ENCODE measurements at places on chromosomes 6 and 20. TPM values are rescaled to one million over a fixed set of nuclear protein-coding genes. Genes with fewer than 3 reads are reported as not detected.

DNA sequence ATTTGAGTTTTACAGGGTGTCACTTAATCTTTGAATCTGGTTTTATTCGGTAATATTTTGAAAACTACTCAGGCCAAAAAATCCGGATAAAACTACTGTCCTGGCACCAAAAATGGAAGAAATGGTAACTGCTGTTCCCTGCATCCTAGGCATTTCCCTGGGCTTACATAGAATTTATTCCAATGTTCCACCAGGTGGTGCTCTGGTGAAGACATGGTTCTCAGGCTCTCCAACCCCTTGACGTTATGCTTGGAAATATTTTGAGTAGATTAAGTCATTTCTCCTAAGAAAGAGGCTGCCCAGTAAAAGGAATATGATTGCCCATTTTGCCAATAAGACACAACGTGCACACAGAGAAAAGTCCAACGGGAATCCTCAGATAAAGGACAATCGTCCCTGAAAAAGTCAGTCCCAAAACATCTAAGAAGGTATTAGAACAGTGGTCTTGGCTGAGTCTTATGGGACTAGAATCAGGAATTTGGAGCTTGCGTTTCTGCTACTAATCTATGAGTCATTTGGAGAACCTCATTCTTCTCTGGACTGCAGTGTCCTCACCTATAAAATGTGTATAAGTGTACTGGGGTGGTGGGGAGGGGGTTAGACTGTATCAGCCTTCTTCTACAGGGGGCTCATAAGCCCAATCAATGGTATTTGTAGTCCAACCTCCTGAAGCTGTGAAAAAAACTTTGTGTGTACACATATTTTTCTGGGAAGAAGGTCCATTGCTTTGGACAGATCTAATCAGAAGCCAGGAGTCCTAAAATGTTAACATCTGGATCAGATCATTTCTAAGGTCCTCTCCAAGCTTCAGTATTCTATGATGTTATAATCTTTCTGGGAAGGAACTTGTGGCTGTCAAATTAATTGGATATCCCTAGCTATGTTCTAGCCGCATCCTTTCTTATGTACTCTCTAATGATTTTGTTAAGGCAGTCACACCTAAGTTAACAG is 131.0 kb upstream of the BMP2 start:
- DNase-seq = no peak
- H3K36me3 ChIP-seq = no peaks in the 10 kb centered on the region
- no peaks in the 10 kb centered on the region for H3K27me3 ChIP-seq
- H3K4me1 ChIP-seq = peaks cover 12% of the 10 kb centered on the region
- no peak overlapping the region for H3K4me3 ChIP-seq

GRCh38 chr20:50398821-50399554 is 111.2 kb upstream of the PTPN1 start:
- no peak overlapping the region for H3K27ac ChIP-seq
- DNase-seq = no peak
- H3K27me3 ChIP-seq = no peaks in the 10 kb centered on the region
- no peak overlapping the region for H3K4me3 ChIP-seq
- peaks cover 37% of the 10 kb centered on the region for H3K4me1 ChIP-seq
- no peaks in the 10 kb centered on the region for H3K36me3 ChIP-seq

DNA sequence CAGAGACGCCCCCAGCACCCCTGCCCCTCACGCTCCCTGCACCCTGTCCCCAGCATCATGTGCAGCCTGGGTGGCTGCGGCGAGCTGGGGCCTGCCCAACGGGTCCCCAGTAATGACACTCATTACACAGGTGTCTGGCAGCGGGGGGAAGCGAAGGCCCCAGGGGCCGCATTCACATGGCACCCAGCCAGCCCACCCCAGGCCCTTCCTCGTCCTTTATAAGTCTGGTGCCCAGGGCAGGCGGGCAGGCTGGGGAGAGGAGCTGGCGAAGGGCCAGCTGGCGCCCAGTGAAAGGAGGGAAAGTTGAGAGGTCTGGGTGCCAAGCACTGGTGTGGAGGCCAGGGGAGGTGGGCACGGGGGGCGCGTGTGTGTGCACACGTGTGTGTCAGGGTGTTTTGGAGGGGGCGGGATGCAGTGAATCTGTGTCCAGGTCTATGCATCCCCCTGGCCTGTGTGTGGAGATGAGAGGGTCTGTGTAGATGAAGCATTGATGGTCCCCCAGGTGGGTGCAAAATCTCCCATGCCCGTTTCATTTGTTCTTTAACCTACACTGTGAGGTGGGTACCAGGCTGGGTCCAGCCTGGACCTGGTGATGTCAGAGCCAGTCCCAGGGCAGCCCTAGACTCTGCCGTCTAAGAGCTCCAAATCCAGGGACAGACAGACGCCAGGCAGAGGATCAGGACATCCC is 105.3 kb downstream of the CEBPB start:
- no peak overlapping the region for H3K27ac ChIP-seq
- no peak overlapping the region for H3K4me3 ChIP-seq
- H3K36me3 ChIP-seq = no peaks in the 10 kb centered on the region

- H3K27ac ChIP-seq = 0 out of 2 replicates have a peak overlapping the region, but pooled peaks have one; percentile 9
- H3K4me1 ChIP-seq = no peaks in the 10 kb centered on the region
- no peak overlapping the region for H3K4me3 ChIP-seq
- no peak for DNase-seq
These were observed 119.9 kb downstream of the SULF2 start for GRCh38 chr20:47665221-47665991.

GRCh38 chr6:56683882-56684281 is 41.2 kb upstream of the DST start:
- H3K27ac ChIP-seq = no peak overlapping the region
- DNase-seq = peak; percentile 14
- H3K27me3 ChIP-seq = no peaks in the 10 kb centered on the region
- no peaks in the 10 kb centered on the region for H3K36me3 ChIP-seq
- no peak overlapping the region for H3K4me3 ChIP-seq

DNA sequence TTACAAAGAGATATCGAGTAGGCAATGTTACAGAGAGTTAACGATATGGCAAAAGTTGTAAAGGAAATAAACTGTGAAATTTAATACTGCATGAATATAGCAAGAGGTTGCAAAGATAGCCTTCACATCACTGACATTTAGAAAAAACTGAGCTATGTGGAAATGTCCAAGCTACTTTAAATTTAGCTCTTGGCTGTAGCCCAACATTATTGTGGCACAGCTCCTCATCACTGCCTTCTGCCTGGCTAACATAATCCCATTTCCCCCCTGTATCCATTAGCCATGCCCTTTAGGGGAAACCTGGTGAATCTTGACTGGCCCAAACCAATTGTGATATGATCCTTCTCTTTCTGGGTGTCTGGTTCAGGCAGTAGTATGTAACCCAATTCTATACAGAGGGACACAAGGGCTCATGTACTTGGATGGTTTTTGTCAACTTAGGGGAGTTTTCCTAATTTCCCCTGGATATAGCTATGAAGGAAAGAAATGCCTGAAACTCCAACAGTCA is 115.4 kb downstream of the PFDN4 start:
- no peaks in the 10 kb centered on the region for H3K36me3 ChIP-seq
- H3K27ac ChIP-seq = no peak overlapping the region
- no peaks in the 10 kb centered on the region for H3K27me3 ChIP-seq

DNA sequence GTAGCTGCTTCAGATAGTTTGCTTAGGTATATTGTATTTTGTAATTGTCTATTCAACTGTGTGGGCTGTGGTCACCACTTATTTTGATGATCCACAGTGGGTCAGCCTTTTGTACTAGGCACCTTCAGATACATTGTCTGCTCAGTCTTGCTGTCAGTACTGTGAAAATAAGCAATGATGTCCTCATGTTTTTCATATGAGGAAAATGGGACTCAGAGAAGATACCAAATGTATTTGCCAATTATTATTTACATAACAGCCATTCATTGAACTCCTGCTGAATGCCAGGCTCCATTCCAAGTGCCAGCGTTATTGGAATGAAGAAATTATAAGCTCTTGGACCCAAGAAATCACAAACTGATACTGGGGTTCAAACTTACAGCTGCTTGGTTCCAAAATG is 28.6 kb downstream of the MAPK14 start:
- H3K36me3 ChIP-seq = peaks cover 30% of the 10 kb centered on the region
- H3K27me3 ChIP-seq = no peaks in the 10 kb centered on the region
- no peak overlapping the region for H3K27ac ChIP-seq
- DNase-seq = no peak
- H3K4me3 ChIP-seq = no peak overlapping the region

DNA sequence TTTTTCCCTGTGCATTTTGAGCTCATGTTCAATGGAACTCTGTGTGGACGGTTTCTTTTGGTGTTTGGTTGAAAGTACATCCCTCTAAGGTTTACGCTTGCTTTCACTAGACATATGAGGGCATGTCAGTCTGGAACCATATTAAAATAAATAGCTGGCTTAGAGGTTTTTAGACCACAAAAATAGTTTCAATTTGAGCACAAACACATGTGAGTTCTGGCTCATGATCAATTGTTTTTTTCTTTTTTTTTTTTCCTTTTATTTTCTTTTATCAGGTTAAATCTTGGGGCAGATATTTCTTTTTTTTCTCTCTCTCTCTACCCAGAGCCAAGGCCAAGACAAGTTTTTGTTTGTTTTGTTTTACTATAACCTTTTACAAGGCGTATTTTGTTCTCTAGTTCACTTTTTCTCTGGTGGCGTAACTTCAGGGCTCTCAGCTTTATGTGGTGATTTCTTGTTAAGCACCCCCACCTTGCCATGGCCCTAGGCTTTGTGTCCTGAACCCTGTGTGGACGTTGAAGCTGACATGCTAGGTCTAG is 92.9 kb downstream of the SHLD1 start:
- H3K27me3 ChIP-seq = no peaks in the 10 kb centered on the region
- H3K36me3 ChIP-seq = no peaks in the 10 kb centered on the region
- H3K27ac ChIP-seq = no peak overlapping the region
- no peak overlapping the region for H3K4me3 ChIP-seq

The ENPP4 gene
- total RNA-seq = 6.2 TPM

DNA sequence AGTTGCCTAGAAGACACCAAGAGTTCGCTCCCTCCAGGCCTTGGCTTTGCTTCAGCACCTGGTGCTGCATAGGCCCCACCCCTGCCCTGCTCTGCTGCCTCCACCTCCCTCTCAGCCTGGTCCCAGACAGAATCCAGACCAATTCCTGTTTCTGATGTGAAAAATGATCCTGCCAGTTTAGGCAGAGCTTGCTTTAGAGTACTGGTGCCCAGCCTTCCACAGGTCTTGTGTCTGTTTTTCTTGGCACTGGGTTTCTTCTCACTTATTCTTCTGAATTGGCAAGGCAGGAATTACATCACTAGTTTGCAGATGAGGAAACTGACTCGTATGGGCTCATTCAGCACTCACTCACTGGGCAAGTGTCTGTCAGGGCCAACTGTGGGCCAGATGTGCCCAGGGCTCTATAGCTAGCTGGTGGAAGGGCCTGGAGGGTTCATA is 53.0 kb downstream of the HLA-A start:
- no peaks in the 10 kb centered on the region for H3K36me3 ChIP-seq
- H3K4me3 ChIP-seq = no peak overlapping the region
- peak; percentile 41 for DNase-seq
- H3K27me3 ChIP-seq = no peaks in the 10 kb centered on the region
- H3K27ac ChIP-seq = no peak overlapping the region

- no peak for DNase-seq
- H3K27me3 ChIP-seq = no peaks in the 10 kb centered on the region
- no peak overlapping the region for H3K4me3 ChIP-seq
These were observed 48.5 kb downstream of the RPF2 start for GRCh38 chr6:111030008-111031007.

The MLIP gene
- 1.0 TPM for total RNA-seq

DNA sequence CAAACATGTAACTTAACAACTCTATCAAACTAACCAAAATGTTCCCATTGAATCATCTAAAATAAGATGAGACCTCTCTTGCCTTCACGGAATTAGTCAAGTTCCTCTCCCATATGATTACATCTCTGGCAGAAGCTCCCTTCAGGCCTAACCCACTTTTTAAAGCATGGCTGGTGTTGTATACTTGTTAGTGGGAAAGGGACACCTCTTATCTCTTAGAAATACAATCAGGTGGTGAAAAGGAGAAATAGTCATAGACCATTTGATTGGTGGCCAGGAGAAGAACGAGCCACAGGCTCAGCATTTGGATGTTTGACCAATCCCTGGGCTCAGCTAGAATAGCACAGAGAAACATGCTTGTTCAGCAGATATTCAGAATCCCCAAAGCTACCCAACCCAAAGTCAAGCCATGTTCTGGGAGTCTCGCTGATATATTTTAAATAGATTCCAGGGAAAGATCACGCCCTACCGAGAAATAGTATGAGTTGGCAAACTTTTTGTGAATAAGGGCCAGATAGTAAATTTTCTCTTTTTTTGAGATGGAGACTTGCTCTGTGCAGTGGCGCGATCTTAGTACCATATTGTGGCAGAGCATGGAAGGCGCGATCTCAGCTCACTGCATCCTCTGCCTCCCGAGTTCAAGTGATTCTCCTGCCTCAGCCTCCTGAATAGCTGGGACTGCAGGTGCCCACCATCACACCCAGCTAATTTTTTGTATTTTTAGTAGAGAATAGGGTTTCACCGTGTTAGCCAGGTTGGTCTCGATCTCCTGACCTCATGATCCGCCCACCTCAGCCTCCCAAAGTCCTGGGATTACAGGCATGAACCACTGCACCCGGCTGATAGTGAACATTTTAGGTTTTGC is 126.3 kb upstream of the MYLIP start:
- H3K27ac ChIP-seq = no peak overlapping the region
- H3K4me1 ChIP-seq = no peaks in the 10 kb centered on the region
- peaks cover 91% of the 10 kb centered on the region for H3K27me3 ChIP-seq
- no peaks in the 10 kb centered on the region for H3K36me3 ChIP-seq

DNA sequence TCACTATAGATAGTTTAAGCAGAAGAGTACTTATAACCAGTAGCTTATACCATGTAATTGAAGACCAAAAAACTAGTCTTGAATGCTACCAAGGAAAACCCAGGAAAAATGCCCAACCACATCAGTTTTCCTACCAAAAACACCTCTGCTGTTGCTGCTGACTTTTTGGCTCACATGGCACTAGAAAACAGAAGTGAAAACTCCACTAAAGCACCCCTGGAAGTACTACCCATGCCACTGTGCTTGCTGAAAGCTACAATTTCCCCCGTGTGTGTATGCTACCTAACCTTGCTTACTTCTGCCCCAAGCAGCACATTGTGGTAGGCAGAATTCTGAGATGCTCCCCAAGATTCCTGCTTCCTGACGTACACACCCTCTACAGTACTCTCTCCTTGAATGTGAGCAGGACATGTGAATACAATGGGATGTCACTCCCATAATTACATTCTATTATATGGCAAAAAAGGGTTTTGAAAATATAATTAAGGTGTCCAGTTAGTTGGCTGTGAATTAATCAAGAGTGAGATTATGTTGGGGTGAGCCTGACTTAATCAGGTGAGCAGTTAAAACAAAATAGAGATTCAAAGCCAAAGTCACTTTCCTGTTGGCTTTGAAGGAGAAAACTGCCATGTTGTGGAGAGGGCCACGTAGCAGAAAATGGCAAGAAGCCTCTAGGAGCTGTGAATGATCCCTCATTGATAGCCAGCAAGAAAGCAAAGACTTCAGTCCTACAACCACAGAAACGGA is 209.8 kb upstream of the MARCKS start:
- peaks cover 34% of the 10 kb centered on the region for H3K4me1 ChIP-seq
- no peak for DNase-seq
- no peaks in the 10 kb centered on the region for H3K27me3 ChIP-seq
- H3K36me3 ChIP-seq = no peaks in the 10 kb centered on the region

- H3K4me1 ChIP-seq = peaks cover 14% of the 10 kb centered on the region
- no peaks in the 10 kb centered on the region for H3K27me3 ChIP-seq
- peak overlapping the region; percentile 67 for H3K27ac ChIP-seq
- H3K36me3 ChIP-seq = no peaks in the 10 kb centered on the region
- H3K4me3 ChIP-seq = peak overlapping the region; percentile 75
These were observed 70.9 kb downstream of the HFE start for GRCh38 chr6:26158076-26158580.

GRCh38 chr6:41519745-41520699 is 26.2 kb upstream of the FOXP4 start:
- no peaks in the 10 kb centered on the region for H3K27me3 ChIP-seq
- H3K4me1 ChIP-seq = no peaks in the 10 kb centered on the region
- no peak for DNase-seq
- H3K36me3 ChIP-seq = no peaks in the 10 kb centered on the region

Measured in PC-9 (cell line).